ENCODE measurements at places on chromosomes 3 and 15. TPM values are rescaled to one million over a fixed set of nuclear protein-coding genes. Genes with fewer than 3 reads are reported as not detected.

GRCh38 chr3:73697020-73697419 is 72.3 kb upstream of the PDZRN3 start:
- peak; percentile 12 for DNase-seq

- no peak for DNase-seq
Measured at GRCh38 chr15:38085931-38086568, 151.6 kb downstream of the TMCO5A start.

GRCh38 chr3:65729555-65729954 is 309.2 kb downstream of the MAGI1 start:
- DNase-seq: no peak

DNA sequence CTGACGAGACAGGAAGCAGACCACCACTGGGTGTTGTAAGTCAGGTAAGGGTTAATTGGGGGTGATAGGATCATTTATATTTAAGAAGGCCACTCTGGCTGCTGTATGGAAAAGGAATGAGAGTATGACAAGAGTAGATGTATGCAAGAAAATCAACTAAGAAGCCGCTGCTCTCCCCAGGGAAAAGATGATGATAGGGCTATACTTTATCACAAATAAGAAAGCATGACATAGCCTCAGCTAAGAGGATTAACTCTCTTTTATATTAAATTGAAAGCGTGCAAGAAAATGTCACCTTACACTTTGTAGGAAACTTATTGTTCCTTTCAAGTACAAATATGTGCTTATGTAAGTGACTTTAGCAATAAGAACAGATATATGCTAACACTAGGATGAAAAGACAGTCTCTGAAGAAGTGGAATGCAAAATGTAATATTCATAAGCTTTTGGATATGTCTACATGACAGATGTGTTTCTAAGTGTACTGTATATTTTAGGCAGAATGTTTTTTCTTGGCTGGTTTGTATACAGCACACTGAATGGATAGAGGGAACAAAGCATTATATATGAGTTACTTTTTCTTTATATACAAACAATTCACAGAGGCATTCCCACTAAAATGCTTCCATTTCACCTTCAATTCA is 8.7 kb upstream of the NDUFB4 start:
- no peak for DNase-seq

DNA sequence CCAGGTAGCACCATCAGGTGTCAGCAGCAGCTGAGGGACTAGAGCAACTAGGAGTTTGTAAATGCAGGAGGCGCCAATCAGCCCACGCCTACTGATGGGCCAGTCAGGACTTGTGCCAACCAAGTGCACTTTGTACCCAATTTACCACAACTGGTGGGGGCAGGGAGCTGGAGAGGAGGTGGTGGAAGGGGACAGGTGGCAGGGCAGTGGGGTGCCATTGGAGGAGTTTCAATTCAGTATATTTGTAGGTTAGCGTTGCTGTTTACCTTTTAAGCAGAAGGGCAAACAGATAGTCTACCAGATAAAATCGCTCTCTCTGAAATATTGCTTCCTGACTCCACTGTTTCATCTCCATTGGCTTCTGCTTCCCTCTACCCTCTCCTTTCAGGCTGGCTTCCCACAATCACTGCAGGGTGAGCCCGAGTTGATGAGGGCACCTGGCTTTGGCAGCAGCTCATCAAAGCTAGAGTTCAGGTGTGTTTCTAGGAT is 75.7 kb downstream of the TRIM69 start:
- DNase-seq: peak; percentile 37

GRCh38 chr3:17140670-17141505 is 256.1 kb downstream of the PLCL2 start:
- DNase-seq: no peak

- no peak for DNase-seq
Measured at GRCh38 chr3:112871735-112872134, 25.1 kb upstream of the CD200R1L start.

DNA sequence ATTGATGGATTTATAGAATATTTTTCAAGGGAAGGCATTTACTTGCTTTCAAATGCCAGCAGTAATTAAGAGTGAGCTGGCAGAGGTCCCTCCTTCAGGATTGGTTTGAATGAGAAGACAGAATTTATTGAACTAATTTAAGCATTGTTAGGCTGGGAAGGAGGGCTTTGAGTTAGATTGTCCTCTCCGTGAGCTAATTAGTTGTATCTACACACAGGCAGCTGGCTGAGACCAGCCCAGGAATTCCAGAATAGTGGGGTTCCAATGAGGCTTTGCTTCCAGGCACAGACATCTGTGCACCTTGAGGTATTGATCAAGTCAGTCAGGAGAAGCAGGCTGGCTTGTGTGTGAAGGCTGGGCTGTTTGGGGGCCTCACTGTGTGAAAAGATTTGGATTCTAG is 124.0 kb upstream of the WNT5A start:
- DNase-seq: no peak

DNA sequence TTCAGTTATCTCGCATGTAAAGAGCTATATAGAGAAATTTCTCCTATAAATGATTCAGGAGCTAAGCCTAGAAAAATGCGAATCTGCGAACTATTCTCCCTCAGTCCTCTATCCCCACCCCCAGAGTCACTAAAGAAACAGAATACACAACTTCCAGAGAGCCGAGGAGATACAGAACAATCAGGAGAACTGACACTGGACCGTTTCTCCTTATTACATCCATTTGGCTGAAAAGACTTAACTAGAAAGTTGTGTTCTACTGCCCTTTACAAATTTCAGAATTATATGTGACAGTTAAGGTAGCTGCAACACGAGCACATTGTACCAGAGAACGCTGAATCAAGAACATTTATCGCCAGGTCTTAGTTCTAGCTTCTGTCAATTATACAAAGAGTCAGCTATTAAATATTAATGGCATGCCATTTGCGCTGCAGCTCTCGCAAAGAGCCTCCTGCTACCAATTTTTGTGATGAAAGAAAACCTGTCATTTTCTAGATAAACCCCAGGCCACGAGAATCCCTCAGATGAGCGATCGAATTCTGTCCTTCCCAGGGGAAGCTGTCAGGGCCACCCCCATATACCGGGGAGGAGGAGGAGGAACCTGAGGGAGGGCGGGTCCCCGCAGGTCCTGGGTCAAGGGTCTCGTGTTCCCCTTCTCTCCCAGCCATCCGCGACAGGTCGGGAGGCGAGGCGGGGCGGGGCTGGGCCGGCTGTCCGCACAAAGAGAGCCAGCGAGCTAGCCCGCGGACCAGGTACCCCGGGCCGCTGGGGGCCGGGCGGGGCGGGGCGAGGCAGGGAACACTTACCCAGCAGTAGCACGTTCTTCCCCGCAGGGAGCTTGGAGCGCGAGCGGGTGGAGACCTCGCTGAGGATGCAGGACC is 878 bp downstream of the DYNC1LI1 start:
- DNase-seq: peak; percentile 66

DNA sequence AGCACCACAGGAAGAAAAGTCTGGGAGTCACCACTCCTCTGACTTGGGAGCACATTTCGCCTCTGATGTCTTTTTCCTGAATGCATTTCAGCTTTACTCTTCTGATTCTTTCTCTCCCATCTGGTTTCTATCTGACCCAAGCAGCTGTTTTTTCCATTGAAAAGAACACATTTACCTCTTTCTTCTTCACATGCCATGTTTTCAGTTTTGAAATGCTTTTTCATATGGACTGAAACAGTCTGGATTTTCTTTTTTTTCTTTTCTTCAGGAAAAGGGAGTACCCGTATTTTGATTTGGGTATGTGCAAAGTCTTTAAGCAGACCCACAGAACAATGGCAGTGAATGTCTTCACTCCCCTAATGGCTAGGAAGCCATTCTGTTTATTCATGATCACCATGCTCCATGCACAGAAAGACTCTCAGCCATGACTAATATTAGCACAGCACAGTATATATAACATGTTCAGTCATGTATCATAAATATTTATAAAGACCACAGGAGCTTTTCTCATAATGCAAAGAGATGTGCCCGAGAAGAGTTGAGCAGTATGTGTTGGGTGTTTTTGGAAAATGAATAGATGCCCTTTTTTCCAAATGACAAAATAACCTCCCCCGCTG is 82.7 kb upstream of the LRIG1 start:
- DNase-seq: peak; percentile 11

- DNase-seq: peak; percentile 68
Measured at GRCh38 chr15:80778964-80779657, at the start of gene CEMIP. Gene CEMIP (plus strand): TSS chr15:80779370. CDS start chr15:80873880, 94,510 bp downstream.

GRCh38 chr3:141289228-141289772 is 57.7 kb downstream of the PXYLP1 start:
- DNase-seq: no peak

- no peak for DNase-seq
Measured at GRCh38 chr15:70246623-70247220, 149.0 kb upstream of the TLE3 start.

- no peak for DNase-seq
Measured at GRCh38 chr15:52181938-52182780, 9.0 kb downstream of the GNB5 start.

DNA sequence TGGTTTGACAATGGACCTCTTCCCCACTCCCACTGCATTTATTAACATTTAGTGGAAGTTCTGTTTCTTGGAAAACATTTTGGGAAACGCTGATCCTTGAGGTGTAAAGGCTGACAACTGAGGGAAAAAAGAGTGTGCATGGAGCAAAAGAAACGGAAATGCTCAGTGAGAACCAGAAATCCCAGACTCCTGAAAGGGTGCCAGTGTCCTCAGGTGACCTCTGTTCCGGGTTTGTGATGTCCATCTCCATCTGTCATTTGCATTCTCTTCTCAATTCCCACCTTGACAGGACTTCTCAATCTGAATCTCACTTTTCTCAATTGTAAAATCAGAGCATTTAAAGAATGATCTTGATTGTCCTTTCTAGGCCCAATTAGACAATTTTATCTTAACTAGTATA is 71.1 kb upstream of the FAM3D start:
- no peak for DNase-seq

GRCh38 chr3:9279966-9280365 is 30.5 kb upstream of the SRGAP3 start:
- peak; percentile 45 for DNase-seq

- DNase-seq: peak; percentile 27
Measured at GRCh38 chr3:77254967-77255831, 215.3 kb downstream of the ROBO2 start.

- DNase-seq: peak; percentile 38
Measured at GRCh38 chr3:13452490-13453335, 27.4 kb upstream of the HDAC11 start.

DNA sequence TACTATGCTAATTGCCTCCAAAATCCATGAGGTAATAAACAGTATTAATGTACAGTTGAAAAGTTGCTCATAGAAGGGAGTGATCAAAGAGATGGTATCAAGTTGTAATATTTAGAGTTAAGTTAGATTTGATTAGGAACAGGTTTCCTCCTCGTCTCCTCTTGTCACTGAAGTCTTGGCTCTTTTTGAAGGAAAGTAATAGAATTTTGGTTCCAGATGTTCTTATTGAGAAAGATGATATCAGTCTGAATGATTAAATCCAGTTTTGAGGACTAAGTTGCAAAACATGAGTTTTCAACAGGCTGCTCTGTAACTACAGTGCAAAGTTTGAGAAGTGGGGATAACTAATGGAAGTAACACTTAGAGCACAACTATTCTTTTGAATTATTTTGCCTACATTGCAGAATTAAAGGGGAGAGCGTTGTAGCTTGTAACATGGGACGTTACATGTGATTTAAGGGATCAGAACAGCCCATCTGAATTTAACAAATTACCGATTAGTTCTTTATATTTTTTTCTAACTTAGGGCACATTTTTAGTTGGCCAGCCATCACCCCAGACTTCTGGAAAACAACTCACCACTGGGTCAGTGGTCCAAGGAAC is 48.3 kb downstream of the MAP6D1 start:
- no peak for DNase-seq

GRCh38 chr15:61155741-61156700 is 73.1 kb downstream of the RORA start:
- DNase-seq: peak; percentile 26

GRCh38 chr15:73914145-73914544 is 12.1 kb upstream of the LOXL1 start:
- no peak for DNase-seq

DNA sequence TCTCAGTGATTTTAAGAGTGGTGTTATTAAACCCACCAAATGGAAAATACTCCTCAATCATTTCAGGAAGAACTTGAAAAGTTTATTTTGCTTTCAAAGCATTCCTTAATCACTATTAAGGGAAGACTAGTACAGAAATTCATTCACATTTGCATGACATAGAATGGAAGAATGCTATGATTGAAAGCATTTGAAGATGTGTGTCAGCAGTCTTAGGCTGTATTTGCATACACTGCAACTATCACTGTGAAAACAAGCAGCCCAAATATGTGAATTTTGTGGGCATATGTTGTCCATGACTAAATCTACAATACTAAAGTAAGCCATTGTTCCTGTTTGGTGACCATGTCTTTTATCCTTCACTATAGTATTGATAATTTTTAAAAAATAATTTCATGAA is 95.8 kb downstream of the CNTN3 start:
- DNase-seq: no peak

- DNase-seq: no peak
Measured at GRCh38 chr3:13009946-13010315, 63.3 kb downstream of the IQSEC1 start.

DNA sequence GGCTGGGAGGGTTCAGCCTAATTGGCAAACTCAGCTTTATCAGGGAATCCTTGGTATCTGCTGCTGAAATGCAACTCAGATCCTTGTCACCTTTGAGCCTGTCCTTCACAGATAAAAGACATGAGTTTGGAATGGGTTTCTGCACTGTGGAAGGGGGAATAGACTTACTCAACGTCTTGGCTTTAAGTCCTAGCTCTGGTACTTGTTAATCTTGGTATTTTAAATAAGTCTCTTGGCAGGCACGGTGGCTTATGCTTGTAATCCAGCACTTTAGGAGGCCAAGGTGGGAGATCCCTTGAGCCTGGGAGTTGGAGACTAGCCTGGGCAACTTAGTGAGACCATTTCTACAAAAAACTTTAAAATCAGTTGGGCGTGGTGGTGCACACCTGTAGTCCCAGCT is 55.1 kb upstream of the ATOSA start:
- no peak for DNase-seq

DNA sequence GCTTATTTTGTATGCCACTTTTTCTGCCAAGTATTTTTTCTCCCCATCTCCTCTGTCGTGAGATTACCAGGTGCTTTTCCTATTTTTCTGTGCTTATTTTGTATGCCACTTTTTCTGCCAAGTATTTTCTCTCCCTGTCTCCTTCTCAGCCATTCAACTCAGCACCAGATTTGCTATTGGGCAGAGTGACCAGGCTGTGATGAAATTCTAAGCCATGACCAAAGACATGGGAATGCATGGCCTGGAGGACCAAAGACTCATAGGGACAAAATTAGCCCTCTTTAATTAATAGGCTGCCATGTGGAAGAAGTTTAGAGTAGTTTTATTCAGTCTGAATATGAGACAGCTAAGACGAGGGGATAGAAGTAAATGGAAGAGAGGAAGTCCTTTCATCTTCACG is 257.4 kb downstream of the SQOR start:
- peak; percentile 48 for DNase-seq

DNA sequence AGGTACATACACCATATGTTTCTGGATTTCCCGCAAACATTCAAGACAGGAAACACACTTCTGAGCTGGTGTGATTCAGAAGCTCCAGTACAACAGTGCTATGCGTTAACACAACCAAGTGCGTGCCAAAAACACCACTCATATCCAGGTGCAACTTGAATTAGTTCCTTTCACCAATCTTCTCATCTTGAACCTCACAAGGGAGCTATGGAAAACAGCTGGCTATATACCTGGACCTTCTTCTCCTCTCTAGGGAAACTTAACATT is 31.3 kb downstream of the SUSD5 start:
- DNase-seq: no peak

MAN2C1 gene
- 35.5 TPM for polyA plus RNA-seq

VIPR1 gene
- polyA plus RNA-seq: 0.77 TPM

POLQ gene
- polyA plus RNA-seq: 3.6 TPM

CCR9 gene
- polyA plus RNA-seq: not detected

PAK6 gene
- 24.6 TPM for polyA plus RNA-seq

KCTD6 gene
- 4.5 TPM for polyA plus RNA-seq

ZBBX gene
- polyA plus RNA-seq: not detected

ISLR gene
- polyA plus RNA-seq: 0.08 TPM

MRPS25 gene
- polyA plus RNA-seq: 45.6 TPM

All from mammary epithelial cell (primary cell).